Skin of body (tissue), 3 donors: ENCODE measurements at places on chromosomes 4 and X. TPM values are rescaled to one million over a fixed set of nuclear protein-coding genes. Genes with fewer than 3 reads are reported as not detected.

The SNCA gene
- total RNA-seq: 109 TPM

The PLP1 gene
- total RNA-seq: 57.5 TPM

The MEPE gene
- total RNA-seq: not detected

The CTAG1B gene
- not detected for total RNA-seq

The FGFR3 gene
- total RNA-seq: 30.4 TPM

The MAMLD1 gene
- 2.1 TPM for total RNA-seq

The SPANXC gene
- not detected for total RNA-seq

The TCEAL5 gene
- total RNA-seq: 1.1 TPM

The CFAP47 gene
- 0.10 TPM for total RNA-seq

The CCDC160 gene
- 0.20 TPM for total RNA-seq

The CXCL8 gene
- total RNA-seq: 15.5 TPM

The USP17L19 gene
- not detected for total RNA-seq

The LAMP2 gene
- total RNA-seq: 102 TPM

The SLC49A3 gene
- 3.2 TPM for total RNA-seq

DNA sequence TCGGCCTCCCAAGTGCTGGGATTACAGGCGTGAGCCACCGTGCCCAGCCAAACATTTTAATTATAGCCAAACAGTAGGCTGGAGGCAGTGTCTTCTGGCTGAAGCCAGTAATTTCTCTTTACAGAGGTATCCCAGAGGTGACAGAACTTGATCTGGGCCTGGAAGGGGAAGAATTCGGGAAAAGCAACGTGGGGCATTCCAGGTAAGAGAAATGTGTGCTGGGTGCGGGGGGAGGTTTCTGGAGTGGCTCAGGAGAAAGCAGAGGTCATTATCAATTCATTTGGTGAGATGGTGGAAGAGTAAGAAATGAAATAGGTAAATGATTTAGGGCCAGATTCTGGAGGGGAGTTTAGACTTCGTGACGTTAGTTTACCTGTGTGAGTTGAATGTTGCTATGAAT is 2.4 kb downstream of the PRIMPOL start:
- DNase-seq: no peak

- no peak for DNase-seq
Observed at GRCh38 chr4:5685296-5685695, 23.1 kb downstream of the EVC2 start.

DNA sequence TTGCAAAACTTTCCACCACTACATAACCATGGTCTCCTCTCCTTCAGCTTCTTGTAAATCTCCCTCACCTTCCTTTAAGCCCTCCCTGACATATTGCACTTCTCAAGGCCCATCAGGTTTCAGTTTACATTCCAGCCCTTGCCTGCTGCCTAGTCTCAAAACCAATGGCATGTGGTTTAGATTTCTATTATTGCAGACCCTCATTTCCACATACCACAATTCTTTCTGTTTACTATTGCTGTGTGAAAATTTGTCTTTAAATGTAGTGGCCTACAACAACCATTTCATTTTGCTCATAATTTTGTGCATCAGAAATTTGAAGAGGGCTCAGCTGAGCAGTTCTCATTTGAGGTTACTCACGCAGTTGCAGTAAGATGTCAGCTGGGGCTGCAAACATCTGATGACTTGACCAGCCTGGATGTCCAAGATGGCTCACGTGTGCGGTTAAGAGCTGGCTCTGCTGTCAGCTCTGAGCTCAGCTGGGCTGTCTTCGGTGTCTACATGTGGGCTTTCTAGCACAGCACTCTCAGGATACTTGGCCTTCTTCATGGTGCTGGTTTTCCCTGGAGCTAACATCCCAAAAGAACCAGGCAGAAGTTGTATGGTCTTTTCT is 29.9 kb upstream of the SOD3 start:
- no peak for DNase-seq

GRCh38 chr4:24963277-24963676 is 50.4 kb upstream of the CCDC149 start:
- DNase-seq: no peak

- no peak for DNase-seq
Observed at GRCh38 chrX:122248681-122249080, 935.4 kb upstream of the GRIA3 start.

GRCh38 chr4:56787380-56787779 is 34.1 kb downstream of the SPINK2 start:
- no peak for DNase-seq

DNA sequence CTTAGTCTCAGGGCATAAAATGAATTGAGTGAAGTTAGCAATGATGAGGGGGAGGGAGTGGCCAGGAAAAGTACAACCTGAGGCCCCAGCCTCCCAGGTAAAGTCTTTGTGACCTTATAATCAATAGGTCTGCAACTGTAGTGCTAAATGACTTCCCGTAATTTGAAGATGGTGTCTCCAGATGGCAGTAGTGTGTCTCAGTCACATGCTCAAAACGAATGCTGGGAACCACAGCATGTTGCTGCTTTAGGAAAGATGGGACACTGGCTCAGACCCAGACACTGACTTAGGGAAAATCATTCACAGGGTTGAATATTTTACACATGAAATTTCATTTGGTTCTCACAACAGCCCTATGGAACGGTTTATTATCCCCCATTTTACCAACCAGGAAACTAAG is 10.3 kb downstream of the SRPX2 start:
- DNase-seq: peak; percentile 61

GRCh38 chr4:6422866-6423265 is 49.5 kb downstream of the PPP2R2C start:
- DNase-seq: no peak

- no peak for DNase-seq
Observed at GRCh38 chrX:13786048-13786447, 30.8 kb downstream of the GPM6B start.

DNA sequence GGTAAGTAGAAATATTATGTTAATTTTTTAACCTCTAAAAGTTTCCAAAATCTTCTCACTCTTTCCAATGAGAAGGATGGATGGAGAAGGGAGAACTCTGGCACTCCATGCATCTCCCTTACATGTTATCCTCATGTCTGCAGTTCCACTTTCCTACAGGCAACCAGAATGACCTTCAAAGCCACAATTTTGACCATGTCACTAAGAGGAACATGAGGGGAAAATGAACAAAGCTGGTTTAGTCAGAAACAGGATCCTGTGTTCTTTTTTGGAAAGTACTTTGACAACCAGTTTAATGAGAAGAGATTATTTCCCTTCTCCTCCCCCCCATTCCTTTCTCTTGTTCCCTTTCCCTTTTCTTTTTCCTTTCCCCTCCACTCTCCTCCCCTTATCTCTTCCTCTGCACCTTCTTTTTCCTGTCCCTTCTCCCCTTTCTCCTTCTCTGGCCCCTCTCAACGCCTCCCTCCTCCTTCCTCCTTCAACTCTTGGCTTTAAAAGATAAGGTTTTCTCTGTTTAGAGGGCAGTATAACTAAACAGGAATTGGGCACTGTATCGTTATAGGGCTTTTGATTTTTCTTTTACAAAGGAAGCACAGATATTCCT is 42.5 kb downstream of the DTHD1 start:
- DNase-seq: no peak

DNA sequence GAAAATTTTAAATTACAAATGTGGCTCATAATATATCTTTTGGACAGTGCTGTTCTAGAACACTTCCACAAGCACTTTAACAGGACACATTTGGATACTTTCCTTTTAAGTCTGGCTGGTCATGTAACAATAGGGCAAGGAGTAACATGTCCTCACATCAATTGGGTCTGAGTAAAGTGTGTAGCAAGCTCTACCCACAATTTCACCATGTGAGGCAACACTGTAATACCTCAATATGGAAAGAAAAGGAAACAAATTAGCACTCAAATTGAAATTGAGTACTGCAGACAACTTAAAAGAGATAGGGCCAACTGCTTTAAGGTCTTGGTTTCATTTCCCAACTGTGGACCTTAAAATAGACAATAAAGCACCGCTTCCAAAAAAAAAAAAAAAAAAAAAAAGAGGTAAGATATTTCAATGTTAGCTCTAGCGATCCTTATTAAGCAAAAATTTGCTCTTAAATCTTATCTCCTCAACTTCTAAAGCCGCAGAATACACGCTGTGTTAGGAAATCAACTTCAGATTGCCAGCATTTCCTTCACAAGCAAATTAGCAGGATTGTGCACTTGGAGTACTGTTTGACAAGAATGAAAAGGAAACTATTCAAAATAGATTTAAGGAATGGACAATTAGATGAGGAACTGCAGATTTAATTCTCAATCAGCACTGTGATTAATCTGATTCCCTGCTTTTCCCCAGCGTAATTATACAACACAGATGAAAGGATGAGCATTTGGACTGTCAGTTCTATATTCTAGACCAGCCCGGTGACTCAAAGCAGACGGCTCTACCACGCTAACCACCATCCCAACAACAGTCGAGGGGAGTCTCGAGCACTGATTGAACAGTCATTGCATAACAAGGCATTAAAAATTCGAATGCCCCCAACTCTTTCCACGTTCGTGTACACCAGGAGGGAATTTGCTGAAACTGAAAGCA is 1.6 kb downstream of the CASK start:
- peak; percentile 13 for DNase-seq

DNA sequence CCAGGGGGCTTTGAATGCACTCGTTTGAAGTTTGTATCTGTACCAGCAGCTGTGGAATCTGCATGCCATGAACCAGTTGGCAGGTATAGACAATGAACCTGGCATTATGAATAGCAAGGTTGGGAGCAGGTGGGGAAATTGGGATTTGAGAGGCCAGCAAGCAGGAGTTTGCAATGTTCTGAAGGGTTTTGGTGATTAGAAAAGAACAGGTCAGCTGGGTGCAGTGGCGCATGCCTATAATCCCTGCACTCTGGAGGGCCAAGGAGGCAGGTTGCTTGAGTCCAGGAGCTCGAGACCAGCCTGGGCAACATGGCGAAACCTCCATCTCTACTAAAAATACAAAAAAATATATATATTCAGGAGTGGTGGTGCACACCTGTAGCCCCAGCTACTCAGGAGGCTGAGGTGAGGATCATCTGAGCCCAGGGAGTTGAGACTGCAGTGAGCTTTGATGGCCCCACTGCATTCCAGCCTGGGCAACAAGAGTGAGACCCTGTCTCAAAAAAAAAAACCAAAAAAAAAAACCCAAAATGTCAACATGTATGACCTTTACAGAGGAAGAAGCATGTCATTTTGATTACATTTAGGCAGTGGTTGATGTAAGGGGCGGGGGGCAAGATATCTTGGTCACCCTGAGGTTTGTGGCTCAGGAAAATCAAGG is 63.9 kb downstream of the TSC22D3 start:
- no peak for DNase-seq

DNA sequence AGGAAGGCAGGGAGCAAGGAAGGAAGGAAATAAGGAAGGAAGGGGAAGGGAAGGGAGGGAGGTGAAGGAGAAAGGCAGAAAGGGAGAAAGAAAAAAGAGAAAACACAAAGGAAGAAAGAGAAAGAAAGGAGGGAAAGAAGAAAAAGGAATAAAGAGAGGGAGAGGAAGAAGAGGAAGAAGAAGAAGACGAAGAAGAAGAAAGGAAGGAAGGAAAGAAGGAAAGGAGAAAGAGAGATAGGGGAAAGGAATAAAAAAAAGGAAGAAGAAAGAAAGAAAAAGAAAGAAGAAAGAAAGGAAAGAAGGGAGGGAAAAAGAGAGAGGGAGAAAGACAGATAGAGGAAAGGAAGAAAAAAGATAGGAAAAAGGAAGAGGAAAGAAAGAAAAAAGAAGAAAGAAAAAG is 128.0 kb downstream of the MXRA5 start:
- no peak for DNase-seq

GRCh38 chrX:46961574-46962283 is 49.5 kb downstream of the JADE3 start:
- DNase-seq: no peak

DNA sequence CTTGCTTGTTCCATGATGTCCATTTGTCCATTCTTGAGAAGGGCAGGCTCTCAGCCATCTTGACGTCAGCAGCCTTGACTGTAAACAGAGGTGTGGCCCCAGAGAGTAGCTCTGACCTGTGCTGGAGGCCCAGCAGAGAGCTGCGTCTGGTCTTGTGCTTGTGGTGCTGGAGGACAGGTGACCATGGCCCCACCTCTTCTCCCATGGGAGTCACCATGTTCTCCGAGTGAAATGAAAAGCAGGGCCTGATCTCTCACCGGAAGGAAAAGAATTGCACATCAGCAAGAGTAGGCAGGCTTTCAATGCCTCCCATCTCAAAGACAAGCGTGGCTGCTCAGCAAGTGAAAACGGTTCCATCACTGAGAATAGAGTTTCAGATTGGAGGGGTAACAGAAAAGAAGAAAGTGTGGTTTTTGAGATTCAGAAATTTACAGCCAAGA is 11.5 kb downstream of the PARM1 start:
- no peak for DNase-seq

GRCh38 chrX:97763391-97763790 is 879.7 kb downstream of the RPA4 start:
- DNase-seq: no peak

DNA sequence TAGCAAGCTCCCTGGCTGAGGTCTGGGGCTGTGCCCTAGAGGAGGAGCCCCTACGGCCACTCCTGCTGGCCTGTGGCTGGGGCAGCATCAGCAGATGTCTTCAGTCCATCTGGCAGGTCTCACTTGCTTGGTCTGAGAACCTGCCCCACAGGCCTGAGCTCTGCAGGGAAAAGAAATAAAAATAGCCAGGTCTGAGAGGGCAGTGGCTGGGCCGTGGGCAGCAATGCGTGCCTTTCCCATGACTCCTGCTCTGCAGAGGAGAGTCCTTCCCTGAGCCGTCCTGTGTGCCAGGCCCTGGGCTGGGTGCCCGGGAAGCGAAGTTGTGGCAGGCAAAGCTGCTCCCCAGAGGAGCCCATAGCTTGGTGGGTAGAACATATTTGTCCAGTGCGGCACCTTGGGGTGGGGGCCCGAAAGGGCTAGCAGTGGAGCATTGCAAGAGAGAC is 11.3 kb upstream of the KIAA0232 start:
- no peak for DNase-seq

GRCh38 chr4:168841000-168841671 is 168.9 kb downstream of the CBR4 start:
- DNase-seq: no peak

- no peak for DNase-seq
Observed at GRCh38 chr4:6714954-6715353, 1.0 kb upstream of the BLOC1S4 start.

GRCh38 chr4:86522349-86522748 is 71.8 kb upstream of the PTPN13 start:
- no peak for DNase-seq

DNA sequence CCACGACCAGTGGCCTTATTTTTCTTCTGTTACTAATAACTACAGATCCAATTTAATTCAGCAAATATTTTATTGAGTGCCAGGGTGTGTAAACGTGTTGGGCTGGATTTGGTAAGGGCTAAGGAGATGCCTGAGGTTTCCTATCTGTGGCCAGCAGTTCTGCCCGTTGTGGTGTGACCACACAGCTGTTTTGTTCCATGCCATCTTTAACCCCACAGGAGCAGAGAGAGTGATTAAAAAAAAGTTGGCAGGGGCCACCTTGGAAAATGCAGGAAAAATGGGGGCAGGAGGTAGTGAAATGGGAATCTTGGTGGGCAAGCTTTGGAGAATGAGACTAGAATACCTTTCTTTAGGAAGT is 1.1 kb downstream of the PLAC8 start:
- no peak for DNase-seq

DNA sequence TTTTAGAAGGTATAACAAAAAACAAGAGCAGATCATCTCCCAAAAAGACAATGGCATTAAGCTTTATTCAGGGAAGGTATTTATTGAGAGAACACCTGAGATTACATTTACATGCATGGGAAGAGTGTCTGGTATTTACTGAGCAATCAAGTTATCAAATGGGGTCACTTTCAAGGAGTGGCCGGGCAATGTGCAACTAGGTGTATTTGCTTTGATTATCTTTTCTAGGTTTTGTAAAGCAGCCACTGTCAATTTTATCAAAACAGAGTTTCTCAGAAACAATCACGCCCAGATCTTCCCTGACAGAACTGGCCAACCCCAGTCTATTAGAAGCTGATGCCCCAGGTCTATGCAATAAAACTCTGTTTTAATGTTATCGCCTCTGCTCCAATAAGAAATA is 169.5 kb downstream of the GLRA2 start:
- no peak for DNase-seq
